ENCODE measurements at places on chromosomes 2 and 18. TPM values are rescaled to one million over a fixed set of nuclear protein-coding genes. Genes with fewer than 3 reads are reported as not detected.

DNA sequence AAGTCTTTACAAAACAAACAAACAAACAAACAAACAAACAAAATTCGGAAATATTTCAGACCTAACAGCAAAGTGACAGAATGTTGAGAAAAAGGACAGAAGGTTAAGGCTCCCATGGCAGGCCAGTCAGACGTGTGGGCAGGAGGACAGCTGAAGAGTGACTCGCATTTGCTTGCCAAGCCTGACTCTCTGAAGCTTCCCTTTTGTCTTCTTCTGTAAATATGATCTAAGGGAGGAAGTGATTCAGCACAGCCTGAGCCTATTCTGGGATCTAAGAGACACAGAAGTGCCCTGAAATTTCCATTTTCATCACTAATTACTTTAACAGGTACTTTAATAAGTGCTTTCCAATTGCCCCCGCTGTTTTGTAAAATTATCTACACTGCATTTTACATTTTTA is 134.0 kb upstream of the LYPD1 start:
- DNase-seq: no peak

DNA sequence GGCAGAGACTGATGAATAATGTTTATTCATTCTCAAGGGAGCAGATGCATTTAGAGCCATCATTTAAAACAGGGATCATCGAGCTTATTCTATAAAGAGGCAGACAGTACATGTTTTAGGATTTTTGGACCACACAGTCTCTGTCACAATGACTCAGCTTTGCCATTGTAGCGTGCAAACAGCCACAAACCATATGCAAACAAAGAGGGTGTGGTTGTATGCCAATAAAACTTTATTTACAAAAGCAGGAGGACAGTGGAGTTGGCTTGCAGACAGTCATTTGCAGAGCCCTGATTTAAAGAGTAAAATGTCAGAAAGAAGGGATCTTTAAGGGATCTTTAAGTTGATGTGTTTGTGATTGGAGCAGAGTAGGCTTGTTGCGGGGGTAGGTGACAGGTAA is 51.5 kb downstream of the SMIM21 start:
- DNase-seq: no peak

- no peak for DNase-seq
Measured at GRCh38 chr2:221484761-221485502, 87.2 kb downstream of the EPHA4 start.

DNA sequence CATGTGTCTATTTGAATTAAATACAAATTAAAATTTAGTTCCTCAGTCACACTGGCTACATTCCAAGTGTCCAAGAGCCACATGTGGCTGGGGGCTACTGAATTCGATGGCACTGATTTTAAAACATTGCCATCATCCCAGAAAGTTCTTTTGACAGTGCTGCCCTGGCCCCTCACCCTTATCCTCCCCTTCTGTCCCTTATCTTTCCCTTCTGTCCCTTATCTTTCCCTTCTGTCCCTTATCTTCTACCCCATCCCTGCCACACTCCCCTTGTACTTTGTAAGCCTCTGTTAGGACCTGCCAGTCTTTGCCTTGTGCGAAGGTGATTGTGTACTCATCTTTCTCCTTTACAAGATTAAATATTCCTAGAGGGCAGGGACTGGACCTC is 85.2 kb downstream of the DNMT3A start:
- DNase-seq: no peak

DNA sequence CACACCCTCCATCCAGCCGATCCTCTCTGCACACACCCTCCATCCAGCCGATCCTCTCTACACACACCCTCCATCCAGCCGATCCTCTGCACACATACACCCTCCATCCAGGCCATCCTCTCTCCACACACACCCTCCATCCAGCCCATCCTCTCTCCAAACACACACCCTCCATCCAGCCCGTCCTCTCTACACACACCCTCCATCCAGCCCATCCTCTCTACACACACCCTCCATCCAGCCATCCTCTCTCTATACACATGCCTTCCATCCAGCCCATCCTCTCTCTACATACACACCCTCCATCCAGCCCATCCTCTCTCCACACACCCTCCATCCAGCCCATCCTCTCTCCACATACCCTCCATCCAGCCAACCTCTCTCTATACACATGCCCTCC is 83.1 kb downstream of the EIPR1 start:
- no peak for DNase-seq

DNA sequence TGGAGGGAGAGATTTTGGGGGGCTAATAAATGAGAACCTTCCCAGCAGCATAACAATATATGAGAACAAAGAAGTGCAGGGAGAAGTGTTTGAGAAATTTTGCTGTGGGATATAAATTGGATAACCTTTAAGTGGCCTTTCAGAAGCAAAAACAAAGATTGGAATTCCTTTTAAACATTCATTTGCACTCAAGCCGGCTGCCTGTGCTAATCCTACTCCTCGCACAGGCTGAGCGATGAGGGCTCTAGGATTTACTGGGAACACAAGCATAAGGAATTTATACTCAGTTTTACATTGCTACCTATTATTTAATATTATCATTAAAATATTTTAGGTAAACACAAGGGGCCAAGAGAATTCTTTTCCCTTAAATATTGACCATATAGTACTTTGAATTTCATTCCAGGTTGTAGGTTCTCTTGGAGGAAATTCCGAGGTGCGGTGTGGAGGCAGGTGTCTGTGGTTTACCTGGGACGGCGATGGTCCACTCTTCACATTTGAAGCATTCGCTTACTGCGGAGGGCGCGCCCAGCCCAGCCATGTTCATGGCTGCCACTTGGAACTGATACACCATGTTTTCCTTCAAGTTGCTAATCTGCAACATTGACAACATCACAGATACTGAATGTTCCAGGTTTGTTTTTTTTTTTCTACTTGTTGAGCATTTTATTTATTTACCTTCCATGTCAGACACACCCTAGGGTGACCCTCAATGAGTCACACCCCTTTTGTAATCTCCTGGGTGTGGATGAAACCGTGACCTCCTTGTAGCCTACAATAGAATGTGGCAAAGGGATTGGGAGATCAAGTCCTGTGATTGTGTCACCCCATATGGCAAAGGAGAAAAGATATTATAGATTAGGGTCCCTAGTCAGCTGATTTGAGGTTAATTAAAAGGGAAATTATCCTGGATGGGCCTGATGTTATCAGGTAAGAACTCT is 100.1 kb downstream of the MYOM1 start:
- DNase-seq: no peak

DNA sequence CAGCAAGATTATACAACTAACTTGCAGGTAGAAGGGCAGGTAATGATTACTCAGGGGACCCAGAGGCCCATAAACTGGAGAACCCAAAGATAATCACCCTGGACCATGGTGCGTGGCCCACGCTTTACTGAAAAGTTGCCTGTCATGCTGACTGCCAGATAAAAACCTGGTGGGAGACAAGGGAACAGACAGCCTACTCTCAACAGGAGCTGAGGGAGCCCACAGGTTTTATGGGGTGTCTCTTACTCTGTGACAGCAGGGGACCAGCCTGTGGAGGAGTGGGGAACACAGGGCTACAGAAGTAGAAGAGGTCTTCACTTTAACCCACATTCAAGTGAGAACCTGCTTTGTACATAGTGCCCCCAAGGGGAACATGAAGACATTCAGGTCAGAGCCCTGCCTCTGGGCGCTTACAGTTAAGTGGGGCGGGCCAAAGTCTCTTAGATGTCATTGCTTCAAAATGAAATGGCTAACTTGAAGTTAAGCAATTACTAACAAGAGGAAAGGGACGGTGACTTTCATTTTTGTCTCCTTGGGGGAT is 60.4 kb downstream of the DHRS9 start:
- DNase-seq: no peak

DNA sequence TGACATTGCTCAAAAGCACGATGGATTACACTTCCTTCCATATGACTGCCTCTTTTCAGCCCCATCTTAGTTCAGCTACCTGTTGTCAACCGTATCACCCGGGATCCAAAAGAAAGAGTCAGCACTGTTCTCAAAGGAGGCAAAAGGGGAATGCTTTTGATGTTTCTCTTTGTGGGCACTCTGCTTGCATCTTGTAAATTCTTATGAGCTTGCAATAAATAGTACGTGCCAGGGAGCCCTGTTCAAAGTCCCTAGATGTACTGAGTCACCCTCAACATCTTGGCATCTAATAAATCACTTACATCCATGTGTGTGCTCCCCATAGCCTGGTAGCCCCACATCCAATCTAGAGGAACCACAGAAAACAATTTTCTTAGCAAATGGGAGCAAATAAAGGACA is 256.9 kb downstream of the SUCLG1 start:
- no peak for DNase-seq

GRCh38 chr18:46247942-46248341 is 143.8 kb downstream of the HAUS1 start:
- no peak for DNase-seq

GRCh38 chr2:74031221-74031620 is 46.5 kb downstream of the TET3 start:
- DNase-seq: no peak

DNA sequence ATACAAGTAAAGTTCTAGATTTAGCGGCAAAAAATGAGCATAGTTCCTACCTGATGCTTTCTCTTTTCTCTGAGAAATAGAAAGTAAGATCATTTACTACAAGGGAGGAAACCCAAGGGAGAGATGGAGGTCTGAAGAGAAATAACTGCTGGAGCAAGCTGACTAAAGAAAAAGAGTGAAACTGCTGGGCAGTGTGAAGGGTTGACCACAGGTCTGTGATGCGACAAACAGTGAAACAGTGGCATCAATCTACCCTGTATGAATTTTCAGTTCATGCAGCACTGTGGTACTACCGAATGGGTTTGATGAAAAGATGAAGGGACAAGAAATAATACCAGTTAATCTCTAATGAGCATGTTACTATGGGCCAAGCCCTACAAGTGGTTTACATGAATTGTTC is 52.2 kb downstream of the CUL3 start:
- no peak for DNase-seq

DNA sequence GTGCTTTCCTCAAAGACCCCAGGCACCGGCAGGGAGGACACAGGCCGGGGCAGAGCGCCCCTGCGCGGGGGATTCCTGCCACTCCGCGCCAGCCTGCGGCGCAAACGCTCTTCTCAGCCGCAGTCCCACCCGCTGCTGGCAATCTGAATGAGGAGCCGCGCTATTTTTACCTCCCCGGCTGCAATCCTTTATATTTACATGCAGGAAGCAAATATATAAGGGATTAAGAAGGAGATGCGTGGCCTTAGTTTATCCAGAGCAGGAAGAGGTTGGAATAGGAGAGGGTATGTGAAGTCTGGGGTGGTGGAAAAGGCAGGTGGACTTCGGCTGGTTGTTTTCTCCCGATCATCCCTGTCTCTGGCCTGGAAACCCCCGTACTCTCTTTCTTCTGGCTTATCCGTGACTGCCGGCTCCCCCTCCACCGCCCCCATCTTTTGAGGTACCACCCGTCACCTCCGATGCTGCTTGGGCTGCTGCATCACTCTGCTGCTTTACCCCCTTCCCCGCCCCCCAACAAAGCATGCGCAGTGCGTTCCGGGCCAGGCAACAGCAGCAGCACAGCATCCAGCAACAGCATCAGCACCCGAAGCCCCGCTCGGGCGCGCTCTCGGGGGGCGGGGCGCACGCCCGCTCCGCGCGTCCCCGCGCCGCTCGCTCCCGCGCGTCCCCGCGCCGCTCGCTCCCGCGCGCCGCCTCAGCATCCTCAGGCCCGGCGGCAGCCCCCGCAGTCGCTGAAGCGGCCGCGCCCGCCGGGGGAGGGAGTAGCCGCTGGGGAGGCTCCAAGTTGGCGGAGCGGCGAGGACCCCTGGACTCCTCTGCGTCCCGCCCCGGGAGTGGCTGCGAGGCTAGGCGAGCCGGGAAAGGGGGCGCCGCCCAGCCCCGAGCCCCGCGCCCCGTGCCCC is at the start of gene ADAM23:
Gene ADAM23 (plus strand): TSS at position 700 of the 902 bp plus-strand sequence. CDS start 335 bp downstream, outside the sequence.
- peak; percentile 31 for DNase-seq

GRCh38 chr2:218860950-218861381 is 1.4 kb downstream of the WNT6 start:
- peak; percentile 23 for DNase-seq

DNA sequence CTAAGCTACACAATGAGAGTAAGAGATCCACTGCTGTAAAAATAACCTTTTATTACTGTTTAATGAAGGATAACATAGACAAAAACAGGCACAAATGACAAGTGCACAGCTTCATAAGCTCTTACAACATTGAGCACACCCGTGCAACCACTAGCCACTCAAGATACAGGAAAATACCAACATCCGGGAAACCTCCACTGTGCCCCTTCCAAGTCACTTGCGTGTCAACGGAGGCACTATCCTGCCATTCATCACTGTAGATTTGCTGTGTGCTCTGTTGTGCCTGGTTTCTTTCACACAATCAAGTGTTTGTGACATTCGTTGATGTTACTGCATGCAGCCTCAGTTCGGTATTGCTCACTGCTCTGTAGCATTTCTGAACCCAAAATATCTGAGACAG is 292.9 kb upstream of the MYT1L start:
- no peak for DNase-seq

DNA sequence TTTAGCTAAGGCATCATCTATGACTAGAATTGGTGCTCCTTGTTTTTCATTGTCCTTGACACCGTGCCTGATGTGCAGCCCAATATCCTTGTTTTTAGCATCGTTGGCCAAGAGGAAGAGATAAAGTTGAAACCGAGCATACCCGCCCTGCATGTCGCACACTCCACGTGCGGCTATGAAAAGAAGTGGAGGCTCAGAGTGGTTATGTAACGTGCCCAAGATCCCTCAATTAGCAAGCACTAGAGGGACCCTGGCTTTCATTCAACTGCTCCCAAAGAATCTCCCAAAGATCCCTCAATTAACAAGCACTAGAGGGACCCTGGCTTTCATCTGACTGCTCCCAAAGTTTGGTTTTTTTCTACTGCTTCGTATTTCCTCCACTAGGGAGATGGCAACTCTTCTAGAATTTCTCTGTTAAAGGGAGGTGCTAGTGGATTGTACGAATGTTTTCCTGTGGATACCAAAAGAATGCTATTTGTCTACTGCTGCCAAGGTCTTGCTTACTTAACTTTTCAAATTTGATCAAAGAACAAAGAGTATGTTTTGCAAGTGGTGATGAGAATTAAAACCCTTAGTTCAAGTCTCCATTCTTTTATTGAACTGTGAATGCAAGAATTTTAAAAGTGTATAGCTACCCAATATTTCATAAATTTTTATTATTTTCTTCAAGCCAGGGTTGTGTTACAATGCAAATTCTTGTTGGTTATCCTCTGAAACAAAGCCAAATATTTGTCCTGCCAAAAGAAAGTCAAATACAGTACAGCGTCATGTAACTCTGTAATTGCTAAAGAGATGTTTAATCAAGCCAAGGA is 92.1 kb downstream of the AOX1 start:
- peak; percentile 14 for DNase-seq

MROH2A gene
- total RNA-seq: not detected

CFC1 gene
- total RNA-seq: not detected

OR6B2 gene
- not detected for total RNA-seq

UBE2E3 gene
- total RNA-seq: 21.0 TPM

GALR1 gene
- not detected for total RNA-seq

ABCB6 gene
- total RNA-seq: 39.1 TPM

AGAP1 gene
- 1.5 TPM for total RNA-seq

KCNE4 gene
- total RNA-seq: under 0.01 TPM

CRYGD gene
- not detected for total RNA-seq

C2orf72 gene
- 2.0 TPM for total RNA-seq

Measured in lung microvascular endothelial cell (primary cell).